LoVo (cell line): ENCODE measurements at places on chromosomes 11 and 22.

- no peak for DNase-seq
Measured at GRCh38 chr22:40919446-40919845, 31.7 kb upstream of the RBX1 start.

DNA sequence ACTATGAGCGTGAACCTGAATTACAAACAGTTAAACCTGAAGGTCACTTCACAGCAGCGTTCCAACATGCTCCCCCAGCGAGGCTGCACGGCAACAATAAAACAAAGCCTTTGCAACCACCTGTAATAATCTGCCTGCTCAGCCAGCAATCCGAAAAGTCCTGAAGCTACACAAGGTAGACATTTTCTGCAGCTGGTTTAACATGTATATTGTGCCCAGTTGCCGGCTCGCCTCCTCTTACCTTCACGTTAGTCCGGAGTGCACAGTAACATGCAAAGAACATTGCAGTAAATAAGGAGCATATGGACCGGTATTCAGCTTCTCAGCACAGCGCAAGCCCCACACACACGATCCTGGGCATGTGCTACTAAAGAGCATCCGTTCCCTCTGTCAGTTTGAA is 704.3 kb downstream of the DLG2 start:
- DNase-seq: no peak

DNA sequence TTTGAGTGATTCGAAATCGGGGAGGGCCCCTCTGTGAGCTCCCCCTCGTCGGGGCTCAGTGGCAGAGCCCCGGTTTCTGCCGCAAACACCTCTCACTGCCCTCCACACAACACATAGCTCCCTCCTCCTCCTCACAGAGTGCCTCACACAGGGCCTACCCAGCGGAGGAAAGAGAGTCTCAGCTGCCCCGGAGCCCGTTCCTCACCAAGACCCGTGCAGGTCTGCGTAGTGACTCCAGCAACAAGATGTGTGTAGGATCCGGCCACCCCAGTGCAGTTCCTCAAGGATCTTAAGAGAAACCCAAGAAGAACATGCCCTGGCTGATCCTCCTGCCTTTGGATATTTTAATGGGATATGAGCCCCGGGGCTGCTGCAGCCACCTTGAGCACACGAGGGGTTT is 238.4 kb downstream of the BRD1 start:
- no peak for DNase-seq

DNA sequence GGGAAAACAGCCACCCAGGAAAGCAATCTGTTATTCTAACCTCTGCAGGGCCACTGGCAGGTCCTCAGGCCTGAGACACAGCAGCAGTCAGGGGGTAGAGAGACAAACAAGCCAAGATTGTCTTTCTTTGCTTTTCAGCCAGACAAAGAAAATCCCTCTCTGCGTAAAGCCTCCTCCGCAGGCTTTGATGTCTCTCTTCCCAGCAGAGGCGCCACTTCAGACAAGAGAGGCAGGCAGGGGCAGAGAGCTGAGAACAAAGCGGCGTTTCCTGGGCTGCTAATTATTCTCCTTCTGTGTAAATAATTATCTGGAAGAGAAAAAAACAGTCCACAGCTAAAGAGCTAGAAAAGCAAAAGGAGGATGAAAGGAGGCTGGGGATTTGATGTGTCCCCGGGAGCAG is 102.7 kb upstream of the SEZ6L start:
- DNase-seq: no peak

DNA sequence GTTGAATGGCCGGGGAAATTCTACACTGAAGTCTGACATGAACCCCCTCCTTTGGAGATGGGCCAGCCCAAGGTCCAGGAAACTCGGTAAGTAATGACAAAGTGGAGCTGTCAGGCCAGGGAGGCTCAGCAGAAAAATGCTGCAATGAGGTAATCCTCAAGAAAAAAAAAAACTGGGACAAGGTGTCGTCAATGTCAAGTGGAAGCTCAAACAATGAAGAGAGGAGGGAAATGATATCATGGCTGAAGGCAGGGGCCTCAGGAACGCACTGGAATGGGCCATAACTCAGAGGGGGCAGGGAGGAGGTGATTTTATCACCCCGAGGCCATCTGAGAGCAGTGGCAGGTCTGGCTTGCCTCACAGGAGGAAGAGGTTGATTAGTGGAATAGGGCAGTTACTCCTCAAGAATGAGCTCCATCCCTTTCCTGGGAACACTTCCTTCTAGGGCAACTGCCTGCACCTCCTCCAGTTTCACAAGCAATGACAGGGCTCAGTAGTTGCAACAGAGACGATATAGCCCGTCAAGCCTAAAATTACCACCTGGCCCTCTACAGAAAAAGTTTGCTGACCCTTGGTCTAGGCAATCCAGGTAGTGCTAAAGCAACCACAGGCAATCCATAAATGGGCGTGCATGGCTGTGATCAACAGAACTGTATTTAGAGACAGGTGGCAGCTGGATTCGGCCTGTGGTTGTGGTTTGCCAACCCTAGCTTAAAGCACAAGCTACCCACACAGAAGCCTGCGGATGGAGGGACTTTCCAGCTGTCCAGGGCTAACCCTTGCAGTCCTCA is 65.2 kb downstream of the FBXO7 start:
- no peak for DNase-seq

DNA sequence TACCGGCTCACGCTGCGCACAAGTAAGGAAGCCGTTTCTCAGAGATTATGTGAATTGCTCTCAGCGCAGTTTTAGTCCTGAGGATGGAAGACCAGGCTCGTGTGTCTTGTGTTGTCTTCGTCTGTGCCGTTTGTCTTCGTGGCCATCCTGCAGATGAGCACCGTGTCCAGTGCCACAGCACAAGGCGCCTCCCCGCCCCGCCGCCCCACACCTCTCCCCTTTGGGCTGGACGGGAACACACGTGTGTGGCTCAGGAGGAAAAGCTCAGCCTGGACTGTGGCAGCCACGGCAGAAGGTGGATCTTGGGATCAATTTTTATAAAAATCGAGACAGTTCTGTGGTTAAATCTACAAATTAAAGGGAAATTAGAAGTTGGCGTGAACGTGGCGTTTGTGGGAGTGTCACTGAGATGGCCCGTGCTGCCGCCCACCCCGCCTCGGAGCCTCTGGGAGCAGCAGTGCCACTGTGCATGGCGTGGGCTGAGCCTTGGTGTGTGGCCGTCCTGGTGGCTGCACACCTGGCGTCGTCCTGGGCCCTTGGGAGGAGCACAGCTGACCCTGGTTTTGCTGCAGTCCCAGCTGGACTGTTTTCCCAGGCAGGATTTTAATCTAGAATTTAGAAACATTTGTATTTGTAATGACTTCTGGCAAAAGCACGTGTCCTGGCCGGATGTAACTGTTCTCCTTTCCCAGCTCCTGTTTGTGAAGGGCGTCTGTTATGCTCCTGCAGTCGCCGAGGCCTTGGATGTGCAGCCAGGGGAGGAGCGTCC is 25.8 kb downstream of the MUC6 start:
- no peak for DNase-seq

- DNase-seq: no peak
Measured at GRCh38 chr11:120522736-120523135, 11.2 kb downstream of the GRIK4 start.

DNA sequence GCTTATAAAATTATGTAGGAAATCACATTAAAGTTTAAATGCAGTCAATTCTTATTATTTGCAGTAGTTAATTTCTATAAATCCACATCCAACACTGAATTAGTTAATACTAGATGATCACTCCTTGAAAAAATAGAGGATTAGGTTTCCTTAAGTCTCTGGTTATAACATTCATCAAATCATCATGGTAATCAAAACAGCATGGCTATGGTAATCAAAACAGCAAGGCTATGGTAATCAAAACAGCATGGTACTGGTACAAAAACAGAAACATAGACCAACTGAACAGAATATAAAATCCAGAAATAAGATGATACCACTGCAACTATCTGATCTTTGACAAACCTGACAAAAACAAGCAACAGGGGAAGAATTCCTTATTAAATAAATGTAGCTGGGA is 814.6 kb upstream of the CCDC179 start:
- no peak for DNase-seq
